ENCODE measurements at places on chromosomes 12 and 14. TPM values are rescaled to one million over a fixed set of nuclear protein-coding genes. Genes with fewer than 3 reads are reported as not detected.

Gene GPR84
- total RNA-seq, result 0.32 TPM

- H3K27ac ChIP-seq, result no peak overlapping the region
- DNase-seq, result no peak
- no peaks in the 10 kb centered on the region for H3K27me3 ChIP-seq
- no peak overlapping the region for H3K4me3 ChIP-seq
Measured at GRCh38 chr12:5259523-5259922, 172.4 kb upstream of the NTF3 start.

- peak overlapping the region; percentile 75 for H3K27ac ChIP-seq
- peaks cover 34% of the 10 kb centered on the region for H3K4me1 ChIP-seq
- peak; percentile 83 for DNase-seq
- no peaks in the 10 kb centered on the region for H3K27me3 ChIP-seq
- peaks cover 56% of the 10 kb centered on the region for H3K36me3 ChIP-seq
Measured at GRCh38 chr14:60151715-60152114, 13.5 kb downstream of the DHRS7 start.

DNA sequence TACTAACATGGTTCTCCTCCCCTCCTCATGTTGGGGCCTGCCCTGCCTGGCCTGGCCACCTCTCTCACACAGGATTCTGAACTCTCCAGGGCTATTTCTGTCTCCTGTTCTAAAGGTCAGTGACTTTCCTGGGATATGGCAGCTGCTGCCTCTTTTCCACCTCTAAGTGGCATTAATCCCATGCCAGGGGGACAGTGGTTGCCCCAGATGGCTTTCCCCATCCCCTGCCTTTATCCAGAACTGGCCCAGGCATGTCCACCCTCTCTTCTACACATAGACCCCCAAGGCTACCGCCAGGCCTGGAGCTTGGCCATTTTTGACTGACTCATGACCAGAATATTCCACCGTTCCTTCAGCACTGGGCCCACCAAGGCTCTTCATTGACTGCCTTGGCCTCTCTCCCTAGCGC is 90.4 kb downstream of the IRF2BPL start:
- no peaks in the 10 kb centered on the region for H3K36me3 ChIP-seq
- H3K4me1 ChIP-seq, result peaks cover 10% of the 10 kb centered on the region
- no peak overlapping the region for H3K27ac ChIP-seq

- no peak overlapping the region for H3K4me3 ChIP-seq
- H3K4me1 ChIP-seq, result no peaks in the 10 kb centered on the region
- H3K27me3 ChIP-seq, result no peaks in the 10 kb centered on the region
- H3K27ac ChIP-seq, result no peak overlapping the region
- no peak for DNase-seq
Measured at GRCh38 chr12:81896771-81897170, 137.6 kb upstream of the PPFIA2 start.

DNA sequence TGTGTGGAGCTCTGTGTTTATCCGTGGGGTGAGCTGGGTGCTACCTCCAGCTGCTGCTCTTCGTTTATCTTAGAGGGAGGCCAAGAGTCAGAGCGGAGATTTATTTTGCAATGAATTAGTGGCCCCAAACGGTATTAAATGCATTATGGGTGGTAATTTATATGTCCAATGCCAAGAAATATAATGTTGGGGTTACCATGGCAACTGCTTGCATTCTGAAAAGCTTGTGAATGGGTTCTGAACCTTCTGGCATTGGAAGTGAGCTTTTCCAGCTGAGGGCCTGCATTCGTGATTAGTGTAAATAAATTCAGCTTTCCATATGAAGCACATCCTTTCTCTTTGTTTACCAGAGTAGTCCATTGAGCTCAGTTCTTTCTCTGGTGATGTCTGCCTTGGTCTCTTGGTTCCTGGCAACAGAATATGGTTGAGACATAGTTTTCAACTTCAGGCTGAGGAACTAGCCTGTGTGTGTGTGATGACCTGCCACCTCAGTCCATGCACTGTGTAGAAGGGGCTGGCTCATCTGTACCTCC is 51.8 kb downstream of the TRAF3 start:
- H3K27ac ChIP-seq, result no peak overlapping the region
- H3K36me3 ChIP-seq, result peaks cover 25% of the 10 kb centered on the region
- H3K27me3 ChIP-seq, result no peaks in the 10 kb centered on the region
- DNase-seq, result no peak

DNA sequence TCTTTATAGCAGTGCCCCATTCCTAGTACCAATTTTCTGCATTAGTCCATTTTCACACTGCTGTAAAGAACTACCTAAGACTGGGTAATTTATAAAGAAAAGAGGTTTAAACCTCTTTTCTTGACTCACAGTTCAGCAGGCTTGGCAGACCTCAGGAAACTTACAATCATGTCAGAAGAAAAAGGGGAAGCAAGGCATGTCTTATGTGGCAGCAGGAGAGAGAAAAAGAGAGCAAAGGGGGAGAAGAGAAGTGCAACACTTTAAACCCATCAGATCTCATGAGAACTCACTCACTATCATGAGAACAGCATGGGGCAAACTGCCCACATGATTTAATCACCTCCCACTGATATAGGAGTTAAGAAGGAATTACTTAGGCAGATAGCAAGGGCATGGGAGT is 101.6 kb upstream of the PLEKHG7 start:
- H3K36me3 ChIP-seq, result peaks cover 28% of the 10 kb centered on the region
- no peak overlapping the region for H3K27ac ChIP-seq
- H3K4me3 ChIP-seq, result no peak overlapping the region
- H3K27me3 ChIP-seq, result no peaks in the 10 kb centered on the region

GRCh38 chr14:61939776-61940175 is 177.6 kb downstream of the SNAPC1 start:
- H3K4me1 ChIP-seq, result no peaks in the 10 kb centered on the region
- no peak overlapping the region for H3K27ac ChIP-seq
- no peaks in the 10 kb centered on the region for H3K36me3 ChIP-seq
- H3K4me3 ChIP-seq, result no peak overlapping the region
- DNase-seq, result no peak
- H3K27me3 ChIP-seq, result peaks cover 44% of the 10 kb centered on the region

- H3K36me3 ChIP-seq, result peaks cover 45% of the 10 kb centered on the region
- peak overlapping the region; percentile 97 for H3K4me3 ChIP-seq
- peak overlapping the region; percentile 99 for H3K27ac ChIP-seq
- peaks cover 60% of the 10 kb centered on the region for H3K4me1 ChIP-seq
Measured at GRCh38 chr12:108561852-108562347, 496 bp upstream of the ISCU start.

DNA sequence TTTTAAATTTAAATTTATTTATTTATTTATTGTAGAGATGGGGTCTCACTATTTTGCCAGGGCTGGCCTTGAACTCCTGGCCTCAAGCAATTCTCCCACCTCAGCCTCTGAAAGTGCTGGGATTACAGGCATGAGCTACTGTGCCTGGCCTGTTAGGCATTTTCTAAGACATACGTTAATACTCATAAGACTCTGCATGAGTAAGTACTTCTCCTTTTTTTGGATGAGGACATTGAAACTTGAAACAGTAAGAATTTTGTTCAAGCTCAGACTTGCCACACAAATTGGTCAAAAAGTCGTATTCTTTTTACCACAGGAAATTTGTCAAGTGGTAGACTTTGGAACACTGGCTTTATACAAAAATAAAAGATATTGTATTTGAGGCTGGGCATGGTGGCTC is 187.4 kb upstream of the RASSF8 start:
- no peak overlapping the region for H3K27ac ChIP-seq
- H3K4me1 ChIP-seq, result no peaks in the 10 kb centered on the region
- H3K27me3 ChIP-seq, result no peaks in the 10 kb centered on the region
- H3K36me3 ChIP-seq, result no peaks in the 10 kb centered on the region
- DNase-seq, result no peak
- no peak overlapping the region for H3K4me3 ChIP-seq

- H3K27ac ChIP-seq, result no peak overlapping the region
- H3K4me1 ChIP-seq, result no peaks in the 10 kb centered on the region
- no peak for DNase-seq
- no peak overlapping the region for H3K4me3 ChIP-seq
Measured at GRCh38 chr12:108241986-108242703, 97.0 kb downstream of the CMKLR1 start.

Measured in activated CD8-positive, alpha-beta memory T cell treated with anti-CD3 and anti-CD28 coated beads, Interleukin-2, amount 10 ng/mL, durations not matched to agents 7 days and 5 days (primary cell).